ENCODE measurements at places on chromosomes 12 and 14.

DNA sequence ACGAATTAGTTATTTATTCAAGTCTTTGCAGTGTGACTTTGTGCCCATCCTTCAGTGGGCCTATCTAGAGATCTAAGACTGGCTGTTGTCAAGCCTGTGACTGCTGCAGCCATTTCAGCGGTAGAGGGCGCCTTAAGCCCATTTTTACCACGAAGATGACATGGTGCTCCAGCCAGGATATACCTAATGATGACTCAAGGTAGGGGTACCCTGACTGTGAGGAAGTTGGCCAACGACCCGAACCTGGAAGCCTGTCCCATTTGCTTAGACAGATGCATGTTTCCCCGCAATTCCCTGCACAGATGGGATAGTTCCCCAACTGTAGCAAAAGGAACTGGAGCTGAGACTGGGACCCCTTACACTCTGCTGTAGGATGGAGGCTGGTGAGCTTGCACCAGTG, 41.3 kb downstream of the RAB3IP start:
- peak; percentile 19 for DNase-seq

GRCh38 chr12:113724794-113725556, 241.2 kb downstream of the RBM19 start:
- DNase-seq = no peak

GRCh38 chr12:53219292-53219955, 12.4 kb upstream of the ITGB7 start:
- peak; percentile 80 for DNase-seq

DNA sequence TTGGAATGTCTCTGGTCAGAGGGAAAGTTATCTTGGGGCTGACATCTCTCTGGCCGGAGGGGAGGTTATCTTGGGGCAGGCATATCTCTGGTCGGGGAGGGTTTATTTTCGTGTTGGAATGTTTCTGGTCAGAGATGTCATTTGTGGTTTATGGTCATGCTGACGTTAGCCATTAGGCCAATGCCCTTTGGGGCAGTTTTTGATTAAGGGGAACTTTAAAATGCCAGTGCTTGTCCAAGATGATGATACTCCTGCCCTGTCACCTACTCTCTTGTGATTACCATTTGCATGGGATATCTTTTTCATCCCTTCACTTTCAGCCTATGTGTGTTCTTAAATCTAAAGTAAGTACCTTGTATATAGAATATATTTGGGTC, 29.0 kb upstream of the A2M start:
- no peak for DNase-seq

DNA sequence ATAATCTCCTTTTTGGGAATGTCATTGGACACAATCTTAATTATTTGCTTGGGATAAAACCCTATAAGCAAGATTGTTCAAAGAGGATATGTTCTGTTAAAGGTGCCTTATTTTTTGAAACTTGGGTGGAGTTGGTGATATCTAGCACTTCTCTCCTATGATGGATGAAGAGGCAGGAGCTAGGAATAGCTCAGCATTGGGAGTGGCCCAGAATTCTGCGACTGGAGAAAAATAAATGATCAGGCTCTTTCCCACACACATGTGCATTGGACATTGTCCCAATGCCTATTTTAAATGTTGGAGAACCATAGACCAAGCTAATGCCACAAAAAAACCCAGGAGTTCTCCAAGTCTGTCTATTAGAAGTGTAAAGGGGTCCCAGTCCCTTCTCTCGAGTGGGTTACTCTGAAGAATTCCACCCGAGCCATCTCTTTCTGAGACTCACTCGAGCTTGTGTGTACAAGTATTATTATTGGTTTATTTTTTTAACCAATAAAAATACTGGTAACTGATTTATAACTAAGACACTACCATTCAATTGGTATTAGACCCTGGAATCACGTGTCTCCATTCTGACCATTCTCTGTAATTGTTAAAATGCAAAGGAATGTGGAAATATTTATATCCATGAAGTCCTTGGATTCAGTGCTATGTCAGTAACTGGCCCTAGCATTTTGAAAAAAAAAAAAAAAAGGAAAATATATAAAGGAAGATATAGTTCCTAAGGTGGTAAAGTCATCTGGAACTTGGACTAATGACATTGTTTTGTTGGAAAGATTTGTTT, 437.5 kb upstream of the TMEM132C start:
- no peak for DNase-seq

DNA sequence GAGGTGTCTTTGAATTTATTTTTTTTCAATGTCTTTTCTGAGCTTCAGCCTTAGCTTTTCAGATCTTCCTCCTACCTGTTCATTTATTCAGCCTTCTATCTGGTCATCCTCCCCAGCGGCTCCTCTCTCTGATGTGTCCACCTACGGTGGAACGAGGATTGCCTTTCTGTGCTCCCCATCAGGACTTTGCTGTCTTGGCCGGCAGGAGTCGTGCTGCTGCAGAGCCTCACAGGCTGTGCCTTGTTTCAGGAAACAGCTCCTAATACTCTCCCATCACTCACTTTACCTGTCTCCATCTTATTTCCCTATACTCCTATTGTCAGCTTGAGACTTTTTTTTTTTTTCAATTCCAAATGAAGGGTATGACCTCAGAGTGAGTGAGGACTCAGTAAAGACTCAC, 76.9 kb downstream of the KICS2 start:
- DNase-seq = no peak

- no peak for DNase-seq
These were observed 44.7 kb downstream of the ABCD2 start for GRCh38 chr12:39574785-39575497.

DNA sequence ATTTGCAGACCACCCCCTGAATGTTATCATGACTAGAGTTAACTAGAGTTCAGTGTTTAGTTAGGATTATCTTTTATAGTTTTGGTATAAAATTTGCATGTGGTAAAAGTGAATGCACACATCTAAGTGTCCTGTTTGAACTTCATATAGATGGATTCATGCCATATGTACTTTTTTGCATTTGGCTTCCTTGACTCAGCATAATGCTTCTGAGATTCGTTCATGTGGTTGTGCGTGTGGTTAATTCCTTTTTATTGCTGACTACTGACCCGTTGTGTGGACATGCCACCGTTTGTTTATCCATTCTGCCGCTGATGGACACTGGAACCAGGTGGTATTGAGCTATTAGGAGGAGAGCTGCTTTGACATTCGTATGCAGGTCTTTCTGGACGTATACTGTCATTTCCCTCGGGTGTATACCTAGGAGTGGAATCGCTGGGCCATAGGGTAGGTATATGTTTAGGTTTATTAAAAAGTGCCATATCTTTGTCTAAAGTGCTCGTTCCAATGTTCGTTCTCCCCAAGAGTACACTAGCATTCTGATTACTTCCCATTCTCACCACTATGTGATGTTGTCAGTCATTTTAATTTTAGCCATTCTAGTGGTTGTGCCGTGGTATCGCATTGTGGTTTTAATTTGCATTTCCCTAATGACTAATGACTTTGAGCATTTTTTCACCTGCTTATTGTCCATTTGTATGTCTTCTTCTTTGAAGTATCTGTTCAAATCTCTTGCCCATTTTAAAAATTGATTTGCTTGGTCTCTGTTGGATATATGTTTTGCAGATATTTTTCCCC, 37.7 kb downstream of the RIN3 start:
- DNase-seq = no peak

DNA sequence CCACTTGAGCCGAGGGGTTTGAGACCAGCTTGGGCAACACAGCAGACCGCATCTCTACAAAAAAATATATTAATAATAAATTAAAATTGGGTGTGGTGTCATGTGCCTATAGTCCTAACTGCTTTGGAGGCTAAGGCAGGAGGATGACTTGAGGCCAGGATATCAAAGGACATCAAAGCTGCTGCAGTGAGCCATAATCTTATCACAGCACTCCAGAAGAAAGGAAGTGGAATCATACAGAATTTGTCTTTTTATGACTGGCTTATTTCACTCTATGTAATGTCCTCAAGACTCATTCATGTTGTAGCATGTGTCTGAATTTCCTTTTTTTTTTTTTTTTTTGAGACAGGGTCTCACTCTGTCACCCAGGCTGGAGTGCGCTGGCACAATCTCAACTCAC, 43.9 kb upstream of the NUDT4 start:
- no peak for DNase-seq

Measured in activated CD4-positive, alpha-beta T cell treated with anti-CD3 and anti-CD28 coated beads for 36 hours (primary cell).